ENCODE measurements at places on chromosomes 6 and 20.

DNA sequence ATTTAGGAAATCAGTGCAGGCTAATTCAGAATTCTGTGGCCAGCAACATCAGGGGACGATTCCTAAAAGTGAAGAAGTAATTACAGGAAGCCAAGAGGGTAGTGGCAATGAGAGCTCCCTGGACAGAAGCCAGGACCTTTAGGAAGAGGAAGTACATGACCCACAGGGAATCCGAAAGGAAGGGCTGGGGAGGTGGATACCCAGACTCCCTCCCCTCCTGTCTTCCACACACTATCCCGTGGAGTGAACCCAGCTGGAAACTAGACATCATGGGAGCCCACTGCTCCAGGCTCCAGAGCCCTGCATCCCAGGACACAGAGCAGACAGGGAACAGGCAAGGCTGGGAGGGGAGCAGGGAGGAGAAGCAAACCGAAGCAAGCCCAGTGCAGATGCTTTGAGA lies 83.0 kb downstream of the SNX5 start:
- no peak for DNase-seq

DNA sequence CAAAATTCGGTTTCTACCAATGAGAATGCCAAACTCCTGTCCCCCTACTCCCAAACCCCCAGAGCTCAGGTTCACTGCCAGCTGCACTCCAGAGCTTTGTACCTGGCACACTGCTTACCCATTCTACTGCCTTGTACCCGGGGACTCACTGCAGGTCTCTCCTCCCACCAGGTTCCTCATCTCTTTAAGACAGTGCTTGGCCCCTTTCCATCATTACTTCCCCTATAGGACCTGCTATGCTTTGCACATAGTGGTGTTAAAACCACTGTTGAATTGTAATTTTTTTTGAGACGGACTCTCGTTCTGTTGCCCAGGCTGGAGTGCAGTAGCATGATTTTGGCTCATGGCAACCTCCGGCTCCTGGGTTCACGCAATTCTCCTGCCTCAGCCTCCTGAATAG lies 25.9 kb downstream of the LYRM4 start:
- no peak for DNase-seq

- DNase-seq: no peak
Observed at GRCh38 chr6:39339868-39340550, 17.5 kb upstream of the KCNK16 start.

- no peak for DNase-seq
Observed at GRCh38 chr20:37529214-37529967, 1.7 kb upstream of the BLCAP start.

DNA sequence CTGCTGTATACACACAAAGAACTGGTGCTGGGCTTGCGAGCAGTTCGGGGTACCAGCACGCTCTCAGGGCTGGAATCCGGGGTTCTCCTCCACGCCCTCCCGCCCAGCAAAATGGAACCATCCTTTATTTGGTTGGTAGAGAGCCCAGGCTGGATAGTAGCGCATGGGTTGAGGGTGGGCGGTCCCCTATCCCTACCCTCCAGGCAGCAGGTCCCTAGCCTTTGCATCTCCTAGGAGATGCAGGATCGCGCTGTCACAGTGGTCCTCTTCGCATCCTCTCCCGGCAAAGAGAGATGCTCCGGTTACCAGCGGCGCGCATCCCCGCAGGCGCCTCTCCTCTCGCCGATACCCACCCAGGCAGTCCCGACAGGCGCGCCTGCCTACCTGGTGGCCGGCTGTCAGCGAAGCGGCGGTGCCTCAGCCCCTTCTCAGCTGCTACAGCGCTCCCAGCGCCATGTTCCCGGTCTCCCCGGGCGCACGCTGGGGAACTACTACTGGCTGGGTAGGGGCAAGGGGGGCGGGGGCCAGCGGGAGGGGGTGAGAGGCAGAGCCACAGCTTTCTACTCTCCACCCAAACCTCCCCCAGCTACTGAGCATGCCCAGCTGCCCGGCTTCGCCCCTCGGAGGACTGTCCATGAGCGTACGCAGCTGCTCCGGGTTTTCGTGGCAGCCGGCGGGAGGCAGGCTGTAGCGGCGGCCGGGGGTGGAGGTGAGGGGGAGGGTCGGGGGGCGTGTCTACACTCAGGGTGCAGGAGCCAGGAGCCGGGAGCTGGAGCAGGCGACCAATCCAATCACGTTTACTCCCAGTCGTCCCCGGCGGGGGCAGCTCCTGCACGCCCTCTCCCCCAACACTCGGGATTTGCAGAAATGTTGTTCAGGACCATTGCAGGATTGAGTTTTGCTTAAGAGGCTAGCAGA lies at the start of gene PAK5:
Gene PAK5 (minus strand): TSS at position 699 of the 918 bp plus-strand sequence. CDS start 194,748 bp downstream, outside the sequence.
- DNase-seq: no peak

DNA sequence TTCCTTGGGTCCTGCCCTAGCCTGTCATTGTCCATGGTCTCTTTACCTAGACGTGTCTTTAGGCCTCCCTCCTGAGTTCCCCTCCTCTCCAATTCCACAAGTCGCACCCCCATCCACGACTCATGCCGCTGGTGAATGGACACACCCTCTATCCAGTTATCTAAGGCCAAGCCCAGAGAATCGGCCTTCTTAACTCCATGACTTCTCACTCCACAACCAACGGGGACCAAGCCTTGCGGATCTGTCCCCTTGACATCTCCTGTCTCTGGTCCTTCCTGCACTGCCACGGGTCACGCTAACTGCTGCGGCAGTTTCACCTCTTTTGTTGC lies 7.0 kb upstream of the RREB1 start:
- no peak for DNase-seq

- DNase-seq: no peak
Observed at GRCh38 chr20:36607586-36608387, 2.2 kb downstream of the RAB5IF start.

Measured in activated T-helper 2 cell treated with anti-CD3 and anti-CD28 coated beads, Interferon-gamma antibody, Interleukin-2, Interleukin-4, amounts not matched to agents 10 μg/mL and 5 μg/mL and 100 μg/mL, durations not matched to agents 14 hours and 24 hours and 36 hours (primary cell).